ENCODE measurements at places on chromosomes 3 and 15. TPM values are rescaled to one million over a fixed set of nuclear protein-coding genes. Genes with fewer than 3 reads are reported as not detected.
A peak's percentile ranks its signal among the peaks of the same experiment; 100 is the strongest.

The ZNF80 gene
- 0.74 TPM for total RNA-seq

The SMARCC1 gene
- total RNA-seq = 166 TPM

The CISH gene
- 351 TPM for total RNA-seq

The SCG5 gene
- total RNA-seq = 3.7 TPM

The COL6A6 gene
- total RNA-seq = not detected

- H3K4me1 ChIP-seq = no peaks in the 10 kb centered on the region
- H3K27me3 ChIP-seq = no peaks in the 10 kb centered on the region
- no peaks in the 10 kb centered on the region for H3K36me3 ChIP-seq
- H3K4me3 ChIP-seq = no peak overlapping the region
- no peak for DNase-seq
- H3K27ac ChIP-seq = no peak overlapping the region
Observed at GRCh38 chr3:2303566-2303965, 204.9 kb downstream of the CNTN4 start.

DNA sequence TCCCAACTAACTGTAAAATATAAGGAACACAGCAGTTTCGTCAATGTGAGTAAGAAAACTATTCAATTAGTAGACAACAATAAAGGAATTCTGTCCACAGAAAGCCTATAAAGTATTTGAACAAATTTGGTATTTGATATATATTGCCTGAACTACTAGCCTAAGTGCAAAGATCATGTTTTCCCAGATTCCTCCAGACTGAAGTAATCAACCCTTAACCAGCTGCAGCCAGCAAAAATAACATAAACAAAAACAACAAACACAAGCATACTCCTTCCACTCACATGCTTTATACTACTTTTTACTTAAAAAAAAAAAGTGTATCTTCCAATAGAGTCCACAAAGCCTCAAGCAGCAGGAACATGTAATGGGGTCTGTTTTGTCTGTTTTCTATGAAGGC lies 24.1 kb downstream of the PGBD4 start:
- no peak overlapping the region for H3K27ac ChIP-seq
- no peaks in the 10 kb centered on the region for H3K4me1 ChIP-seq
- H3K4me3 ChIP-seq = no peak overlapping the region
- peaks cover 8% of the 10 kb centered on the region for H3K27me3 ChIP-seq
- H3K36me3 ChIP-seq = no peaks in the 10 kb centered on the region

GRCh38 chr3:149101154-149101553 lies 14.8 kb upstream of the HLTF start:
- H3K27me3 ChIP-seq = peaks cover 29% of the 10 kb centered on the region
- no peak overlapping the region for H3K27ac ChIP-seq
- no peak for DNase-seq
- no peaks in the 10 kb centered on the region for H3K36me3 ChIP-seq
- no peak overlapping the region for H3K4me3 ChIP-seq

DNA sequence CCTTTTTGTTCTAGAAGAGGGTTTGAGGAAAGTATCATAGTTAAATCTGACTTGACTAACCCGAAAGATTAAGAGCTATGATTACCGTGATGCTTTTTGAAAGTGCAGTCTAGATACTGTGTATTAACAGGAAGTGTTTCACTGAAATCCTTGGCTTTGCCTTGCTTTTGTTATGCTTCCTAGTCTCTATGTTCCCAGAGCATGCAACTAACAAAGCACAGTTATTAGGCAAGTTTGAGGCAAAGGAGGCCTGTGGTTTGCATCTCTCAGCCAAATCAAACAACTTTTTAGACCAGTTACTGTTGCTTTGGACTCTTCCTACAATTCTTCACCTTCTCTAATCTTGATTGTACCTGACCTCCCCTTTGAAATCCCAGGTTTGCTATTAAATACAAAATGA lies 3.9 kb downstream of the LXN start:
- H3K27ac ChIP-seq = no peak overlapping the region
- H3K36me3 ChIP-seq = peaks cover 57% of the 10 kb centered on the region
- no peak overlapping the region for H3K4me3 ChIP-seq
- no peaks in the 10 kb centered on the region for H3K27me3 ChIP-seq

DNA sequence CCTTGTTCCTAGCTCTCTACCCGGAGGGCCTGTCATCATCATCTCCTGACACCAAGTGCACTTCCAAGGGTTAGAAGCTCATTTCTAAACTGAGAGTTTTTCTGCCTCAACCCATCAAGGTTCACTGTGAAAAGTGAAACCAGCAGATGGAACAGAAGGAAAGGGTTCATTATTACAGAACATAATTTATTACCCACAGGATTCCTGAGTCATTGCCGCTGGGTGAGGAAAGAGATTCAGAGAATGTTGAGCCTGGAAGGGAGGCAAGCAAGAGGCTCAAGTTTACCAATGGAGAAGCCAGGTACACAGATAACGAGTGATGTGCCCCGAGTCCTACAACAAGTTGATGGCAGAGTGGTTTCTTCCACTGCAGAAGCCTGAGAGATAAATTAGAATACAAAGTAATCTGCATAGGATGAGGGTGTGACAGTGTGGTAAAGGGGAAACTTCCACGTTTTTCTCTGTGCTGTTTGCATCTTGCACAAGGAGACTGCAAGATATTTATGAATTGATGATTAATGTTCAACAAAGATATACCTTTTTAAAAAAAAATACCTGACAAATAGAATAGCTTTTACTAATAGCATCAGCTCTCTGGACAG lies 80.5 kb upstream of the SETMAR start:
- no peak overlapping the region for H3K4me3 ChIP-seq
- no peaks in the 10 kb centered on the region for H3K36me3 ChIP-seq
- H3K27ac ChIP-seq = no peak overlapping the region
- no peaks in the 10 kb centered on the region for H3K27me3 ChIP-seq
- DNase-seq = no peak
- no peaks in the 10 kb centered on the region for H3K4me1 ChIP-seq

GRCh38 chr3:6416049-6416661 lies 444.8 kb upstream of the GRM7 start:
- H3K36me3 ChIP-seq = no peaks in the 10 kb centered on the region
- H3K27me3 ChIP-seq = no peaks in the 10 kb centered on the region
- no peaks in the 10 kb centered on the region for H3K4me1 ChIP-seq
- no peak overlapping the region for H3K4me3 ChIP-seq
- no peak overlapping the region for H3K27ac ChIP-seq
- DNase-seq = no peak

GRCh38 chr3:16686679-16687078 lies 81.5 kb upstream of the DAZL start:
- no peak for DNase-seq
- H3K27me3 ChIP-seq = peaks cover 2% of the 10 kb centered on the region
- no peaks in the 10 kb centered on the region for H3K36me3 ChIP-seq
- no peak overlapping the region for H3K4me3 ChIP-seq
- no peaks in the 10 kb centered on the region for H3K4me1 ChIP-seq

- DNase-seq = no peak
- H3K27ac ChIP-seq = no peak overlapping the region
- peaks cover 18% of the 10 kb centered on the region for H3K4me1 ChIP-seq
- H3K36me3 ChIP-seq = no peaks in the 10 kb centered on the region
- no peak overlapping the region for H3K4me3 ChIP-seq
Observed at GRCh38 chr15:98729446-98730042, 81.2 kb downstream of the IGF1R start.

- no peaks in the 10 kb centered on the region for H3K27me3 ChIP-seq
- no peaks in the 10 kb centered on the region for H3K36me3 ChIP-seq
- no peak overlapping the region for H3K4me3 ChIP-seq
- no peaks in the 10 kb centered on the region for H3K4me1 ChIP-seq
- no peak overlapping the region for H3K27ac ChIP-seq
- DNase-seq = no peak
Observed at GRCh38 chr3:117545484-117545883, 835.9 kb downstream of the TUSC7 start.

GRCh38 chr3:168801794-168802193 lies 706.1 kb upstream of the GOLIM4 start:
- H3K4me1 ChIP-seq = no peaks in the 10 kb centered on the region
- H3K27ac ChIP-seq = no peak overlapping the region
- no peak for DNase-seq
- H3K27me3 ChIP-seq = no peaks in the 10 kb centered on the region
- no peaks in the 10 kb centered on the region for H3K36me3 ChIP-seq

DNA sequence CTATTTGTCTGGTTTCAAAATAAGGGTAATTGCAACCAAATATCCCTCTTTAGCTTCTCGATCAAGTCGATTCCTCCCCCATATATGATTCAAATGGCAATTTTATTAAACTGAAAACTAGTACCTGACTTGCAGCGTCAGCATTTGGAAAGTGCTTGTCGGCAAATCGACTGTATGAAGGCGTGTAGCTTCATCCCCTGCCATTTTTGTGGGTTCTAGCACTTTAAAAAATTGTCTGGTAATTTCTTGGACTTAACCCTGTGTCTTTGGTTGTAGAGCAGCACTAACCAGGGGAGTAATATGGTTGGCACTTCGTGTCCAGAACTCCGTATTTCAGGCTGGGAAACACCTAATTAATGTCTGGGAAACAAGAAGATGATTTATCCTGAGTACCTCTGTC lies 573 bp downstream of the MME start:
- no peaks in the 10 kb centered on the region for H3K36me3 ChIP-seq
- peaks cover 33% of the 10 kb centered on the region for H3K27me3 ChIP-seq
- no peaks in the 10 kb centered on the region for H3K4me1 ChIP-seq

GRCh38 chr15:67660874-67661606 lies 118.5 kb downstream of the MAP2K5 start:
- H3K4me3 ChIP-seq = no peak overlapping the region
- no peaks in the 10 kb centered on the region for H3K27me3 ChIP-seq
- no peaks in the 10 kb centered on the region for H3K4me1 ChIP-seq

DNA sequence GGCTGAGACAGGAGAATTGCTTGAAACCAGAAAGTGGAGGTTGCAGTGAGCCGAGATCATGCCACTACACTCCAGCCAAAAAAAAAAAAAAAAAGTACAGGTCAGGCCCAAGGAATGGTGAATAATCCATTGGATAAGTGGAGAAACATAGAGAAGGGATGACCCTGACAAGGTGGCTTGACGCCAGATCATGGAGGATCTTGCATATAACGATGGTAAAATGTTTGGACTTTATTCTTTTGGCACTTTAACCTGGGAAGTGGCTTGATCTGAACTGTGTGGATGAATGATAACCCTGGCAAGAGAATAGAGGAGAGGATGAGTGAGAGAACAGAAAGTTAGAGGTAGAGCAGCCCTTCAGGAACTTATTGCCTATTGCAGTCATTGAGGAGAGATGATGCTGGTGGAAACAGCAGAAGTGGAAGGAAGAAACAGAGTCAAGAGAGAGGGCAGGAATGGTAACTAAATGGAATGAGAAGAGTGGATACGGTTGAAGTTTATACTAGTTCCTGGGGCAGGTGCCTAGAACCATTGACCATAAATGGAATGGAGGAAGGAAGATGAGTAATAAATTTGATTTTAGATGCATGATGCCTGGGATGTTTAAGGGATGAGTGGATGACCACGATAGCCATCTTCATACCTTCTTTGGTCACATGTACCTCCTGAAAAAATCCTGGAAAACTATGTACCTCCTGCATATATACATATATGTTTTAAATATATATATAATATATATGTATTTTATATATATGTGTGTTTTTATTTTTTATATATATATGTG lies 57.8 kb downstream of the BLM start:
- DNase-seq = no peak
- peak overlapping the region; percentile 51 for H3K27ac ChIP-seq
- peaks cover 63% of the 10 kb centered on the region for H3K36me3 ChIP-seq

- no peaks in the 10 kb centered on the region for H3K36me3 ChIP-seq
- no peaks in the 10 kb centered on the region for H3K27me3 ChIP-seq
- no peaks in the 10 kb centered on the region for H3K4me1 ChIP-seq
- H3K27ac ChIP-seq = no peak overlapping the region
- DNase-seq = no peak
Observed at GRCh38 chr3:17384567-17385296, 357.7 kb downstream of the TBC1D5 start.

DNA sequence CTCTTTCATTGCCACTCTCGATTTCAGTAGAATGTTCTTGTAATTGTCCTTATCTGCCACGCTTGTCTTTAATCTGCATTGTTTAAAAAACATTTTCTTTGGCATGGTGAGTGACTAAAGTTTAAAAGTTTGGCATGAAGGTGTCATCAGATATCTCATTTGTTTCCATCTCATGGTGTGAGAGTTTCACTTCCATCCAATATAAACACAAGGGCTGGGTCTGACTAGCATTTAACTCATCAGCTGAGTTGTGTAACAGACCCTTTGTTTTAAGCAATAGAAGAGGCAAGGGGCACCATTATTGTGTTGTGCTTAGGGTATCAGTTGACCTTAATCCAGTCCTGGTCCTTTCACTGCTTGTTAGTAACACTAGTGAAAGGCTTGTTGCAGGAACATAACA lies 49.9 kb upstream of the IL12A start:
- peaks cover 5% of the 10 kb centered on the region for H3K27me3 ChIP-seq
- H3K4me3 ChIP-seq = no peak overlapping the region
- DNase-seq = no peak
- no peak overlapping the region for H3K27ac ChIP-seq
- H3K4me1 ChIP-seq = peaks cover 26% of the 10 kb centered on the region

DNA sequence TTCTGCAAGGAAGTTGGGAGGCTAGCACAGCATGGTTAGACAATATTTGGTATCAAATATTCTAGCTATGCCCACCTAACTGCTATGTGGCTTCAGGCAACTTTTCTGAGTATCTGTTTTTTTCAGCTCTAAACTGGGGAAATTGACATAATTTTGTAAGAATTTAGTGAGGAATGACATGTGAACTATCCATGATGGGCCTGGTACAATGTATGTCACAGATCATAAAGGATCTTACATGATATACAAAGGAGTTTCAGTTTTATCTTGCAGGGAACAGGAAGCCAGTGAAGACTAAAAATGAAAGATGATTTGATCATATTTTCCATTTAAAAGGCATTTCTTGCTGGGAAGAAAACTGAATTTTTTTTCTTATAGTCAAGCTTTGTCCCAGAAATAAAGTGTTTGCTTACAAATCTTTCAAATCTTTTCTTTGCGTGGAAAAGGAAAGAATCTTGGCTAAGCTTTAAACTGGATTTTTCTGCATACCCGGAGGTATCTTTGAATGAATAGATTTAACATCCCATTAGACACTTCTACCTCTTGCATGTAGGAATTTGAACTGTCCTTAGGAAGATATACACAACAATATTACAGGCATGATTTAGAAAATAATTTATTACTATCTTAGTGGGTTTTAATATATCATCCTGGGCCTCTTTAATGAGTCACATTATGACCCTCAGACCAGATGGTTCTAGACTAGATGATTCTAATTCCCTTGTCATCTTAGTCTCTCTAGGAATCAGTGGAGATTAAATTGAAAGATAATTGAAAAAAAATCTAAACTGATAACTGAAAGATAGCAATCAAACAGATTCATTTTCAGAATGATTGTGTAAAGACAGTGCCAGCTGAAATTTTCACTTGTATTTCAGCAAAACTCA lies 436.0 kb upstream of the THBS1 start:
- peaks cover 3% of the 10 kb centered on the region for H3K27me3 ChIP-seq
- peaks cover 37% of the 10 kb centered on the region for H3K4me1 ChIP-seq
- H3K27ac ChIP-seq = peak overlapping the region; percentile 69
